HepG2 (cell line): ENCODE measurements at places on chromosomes 13 and 19. TPM values are rescaled to one million over a fixed set of nuclear protein-coding genes. Genes with fewer than 3 reads are reported as not detected.

- no peak for DNase-seq
Measured at GRCh38 chr13:90397503-90397902, 950.0 kb upstream of the MIR17HG start.

- DNase-seq = no peak
Measured at GRCh38 chr13:68851026-68851425, 1256.6 kb upstream of the ATXN8OS start.

DNA sequence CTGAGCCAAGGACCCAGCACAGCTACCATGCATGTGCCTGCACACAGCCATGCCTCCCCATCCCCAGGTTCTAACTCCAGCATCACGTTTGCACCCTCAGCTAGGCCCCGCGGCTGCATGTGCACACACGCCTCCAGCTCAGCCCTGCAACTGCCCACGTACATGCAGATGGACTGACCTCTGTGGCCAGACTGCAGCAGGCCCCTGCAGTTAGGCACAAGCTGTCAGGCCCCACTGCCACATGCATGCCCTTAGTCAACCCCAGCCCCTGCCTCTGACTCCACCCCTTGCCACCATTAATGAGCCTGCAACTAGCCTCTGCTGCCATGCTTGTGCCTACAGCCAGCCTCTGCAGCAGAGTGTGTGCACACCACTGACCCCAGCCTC lies 23.1 kb downstream of the SLC6A16 start:
- DNase-seq = no peak

GRCh38 chr13:94928127-94928775 lies 215.9 kb upstream of the SOX21 start:
- no peak for DNase-seq

DNA sequence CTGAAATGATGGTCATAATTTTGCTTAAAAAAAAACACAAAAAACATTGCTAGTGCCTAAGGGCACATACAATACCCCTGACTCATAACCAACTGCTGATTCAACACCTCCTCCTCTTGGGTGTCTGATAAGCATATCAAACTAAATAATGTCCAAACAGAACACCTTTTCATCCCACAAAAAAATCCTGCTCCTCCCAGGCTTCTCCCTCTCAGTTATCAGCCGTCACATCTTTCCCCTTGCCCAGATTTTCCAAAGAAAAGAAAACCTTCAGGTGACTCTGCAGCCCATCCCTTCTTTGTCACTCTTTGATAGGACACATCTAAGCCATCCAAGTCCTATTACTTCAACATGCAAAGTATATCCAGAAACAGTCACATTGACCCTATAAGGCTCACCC lies 46.9 kb downstream of the ABCC4 start:
- DNase-seq = no peak

DNA sequence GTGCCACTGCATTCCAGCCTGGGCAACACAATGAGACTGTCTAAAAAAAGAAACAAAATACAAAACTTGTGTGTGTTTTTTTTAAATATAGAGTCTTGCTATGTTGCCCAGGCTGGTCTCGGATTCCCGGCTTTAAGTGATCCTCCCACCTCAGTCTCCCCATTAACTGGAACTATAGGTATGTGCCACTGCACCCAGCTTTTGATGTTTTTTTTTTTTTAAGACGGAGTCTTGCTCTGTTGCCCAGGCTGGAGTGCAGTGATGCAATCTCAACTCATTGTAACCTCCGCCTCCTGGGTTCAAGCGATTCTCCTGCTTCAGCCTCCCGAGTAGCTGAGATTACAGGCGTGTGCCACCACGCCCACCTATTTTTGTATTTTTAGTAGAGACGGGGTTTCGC lies 37.0 kb downstream of the SUGP2 start:
- no peak for DNase-seq

DNA sequence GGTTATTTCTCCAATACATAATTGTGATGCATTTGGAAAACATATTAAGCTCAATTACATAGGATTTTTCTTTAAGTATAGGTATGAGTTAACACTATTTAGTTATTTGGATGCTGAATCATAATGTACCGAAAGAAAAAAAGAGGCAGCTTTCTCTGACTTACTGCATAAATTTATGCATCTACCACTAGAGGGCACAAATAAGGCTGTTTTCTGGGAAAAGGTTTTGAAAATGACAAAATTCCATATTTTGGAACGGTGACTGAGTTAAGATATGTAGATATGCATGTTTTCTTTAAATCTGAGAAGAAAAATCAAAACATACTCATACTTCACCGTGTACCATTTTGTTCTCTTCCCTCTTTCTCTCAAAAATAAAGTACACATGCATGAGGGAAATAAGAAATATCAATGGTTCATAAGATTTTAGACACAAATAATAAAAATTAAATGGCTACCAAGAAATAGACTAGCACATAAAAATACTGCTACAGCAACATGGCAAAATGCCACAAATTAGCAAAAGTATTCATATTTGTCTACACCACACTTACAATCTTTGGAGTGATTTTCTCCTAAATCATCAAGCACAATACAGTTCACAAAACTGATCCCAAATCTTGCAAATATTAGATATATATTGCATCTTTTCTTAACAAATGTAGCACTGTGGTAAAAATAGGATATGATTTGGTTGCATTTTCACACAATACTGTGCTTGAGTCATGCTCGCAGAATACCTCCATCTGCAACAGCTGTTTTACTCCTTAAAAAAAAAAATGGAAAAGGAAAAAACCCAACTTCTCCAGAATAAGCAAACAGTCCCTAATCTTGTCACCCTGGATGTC lies 260.0 kb downstream of the FGF14 start:
- peak; percentile 4 for DNase-seq

- DNase-seq = no peak
Measured at GRCh38 chr19:43441716-43442115, 23.7 kb downstream of the LYPD3 start.

GRCh38 chr13:52809310-52809769 lies 39.1 kb downstream of the PCDH8 start:
- DNase-seq = peak; percentile 80

- no peak for DNase-seq
Measured at GRCh38 chr19:8126511-8126910, 22.9 kb downstream of the FBN3 start.

DNA sequence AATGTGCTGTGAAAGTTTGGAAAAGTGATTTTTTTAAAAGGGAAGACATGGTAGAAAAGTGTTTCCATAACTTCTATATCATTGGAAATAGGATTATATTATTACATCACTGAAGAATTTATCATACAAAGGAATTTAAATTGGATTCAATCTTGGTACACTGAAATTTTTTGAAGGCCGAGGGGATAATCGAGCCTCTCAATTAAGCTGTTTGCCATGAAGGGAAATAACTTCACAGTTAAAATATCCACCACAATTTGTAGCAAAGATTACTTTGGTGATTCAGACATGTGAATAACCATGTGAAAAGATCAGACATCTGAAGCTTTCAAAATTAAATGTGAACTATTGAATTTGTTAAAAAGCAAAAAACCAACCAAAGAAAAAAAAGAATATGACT lies 215.3 kb downstream of the KLF5 start:
- DNase-seq = no peak

- DNase-seq = no peak
Measured at GRCh38 chr19:46533078-46533620, 37.5 kb upstream of the PNMA8B start.

DNA sequence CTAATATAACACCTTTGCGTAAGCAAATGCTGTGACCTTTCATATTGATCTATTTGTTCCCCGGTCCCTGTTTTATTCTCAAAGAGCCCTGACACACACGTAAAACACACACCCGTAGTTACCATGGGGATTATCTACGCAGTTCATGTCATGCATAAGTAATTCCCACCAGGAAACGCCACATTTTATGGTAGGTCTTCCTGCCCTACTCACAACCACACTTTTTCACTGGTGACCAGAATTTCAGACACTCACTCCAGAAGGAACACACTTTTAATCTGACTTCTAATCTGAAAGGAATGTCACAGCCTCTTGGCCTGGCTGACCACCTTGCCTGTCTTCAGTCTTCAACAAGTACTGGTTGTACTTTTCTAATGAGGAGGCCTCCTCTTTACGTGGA lies 46.8 kb downstream of the SLC7A1 start:
- no peak for DNase-seq

WDR62 gene
- total RNA-seq = 8.8 and 12.5 TPM in 2 replicates

ZNF534 gene
- 0.04 TPM in 1 of 2 replicates, not detected in the other for total RNA-seq

NUDT19 gene
- 3.6 and 3.9 TPM in 2 replicates for total RNA-seq

N4BP2L1 gene
- total RNA-seq = 11.8 and 13.2 TPM in 2 replicates

TRPM4 gene
- 1.7 and 1.9 TPM in 2 replicates for total RNA-seq

LGALS4 gene
- total RNA-seq = 0.24 and 0.32 TPM in 2 replicates
